ENCODE measurements at places on chromosomes 4 and X. TPM values are rescaled to one million over a fixed set of nuclear protein-coding genes. Genes with fewer than 3 reads are reported as not detected.

DNA sequence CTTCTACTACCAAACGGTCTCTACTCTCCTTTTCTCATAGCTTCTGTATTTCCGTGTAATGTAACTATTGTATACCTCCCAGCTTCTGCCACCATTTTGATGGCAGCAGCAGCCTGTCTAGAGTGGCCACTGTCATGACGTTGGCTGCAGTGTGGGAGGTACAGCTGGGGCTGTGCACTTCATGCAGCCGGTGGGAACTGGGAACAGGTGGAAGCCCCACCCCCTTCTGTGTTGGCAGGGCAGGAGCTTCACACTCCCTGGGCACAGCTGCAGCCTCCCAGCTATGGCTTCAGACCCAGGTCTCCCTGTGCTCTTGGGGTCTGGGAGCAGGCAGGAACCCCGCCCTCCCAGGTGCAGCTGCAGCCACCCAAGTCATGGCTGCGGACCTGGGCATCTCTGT is 49.8 kb upstream of the SEC24B start:
- no peak for DNase-seq
- no peak overlapping the region for H3K27ac ChIP-seq
- H3K4me3 ChIP-seq, result no peak overlapping the region
- no peaks in the 10 kb centered on the region for H3K4me1 ChIP-seq
- H3K36me3 ChIP-seq, result no peaks in the 10 kb centered on the region

GRCh38 chrX:7891928-7892327 is 35.3 kb downstream of the PNPLA4 start:
- no peak overlapping the region for H3K27ac ChIP-seq
- no peak overlapping the region for H3K4me3 ChIP-seq
- no peaks in the 10 kb centered on the region for H3K36me3 ChIP-seq

DNA sequence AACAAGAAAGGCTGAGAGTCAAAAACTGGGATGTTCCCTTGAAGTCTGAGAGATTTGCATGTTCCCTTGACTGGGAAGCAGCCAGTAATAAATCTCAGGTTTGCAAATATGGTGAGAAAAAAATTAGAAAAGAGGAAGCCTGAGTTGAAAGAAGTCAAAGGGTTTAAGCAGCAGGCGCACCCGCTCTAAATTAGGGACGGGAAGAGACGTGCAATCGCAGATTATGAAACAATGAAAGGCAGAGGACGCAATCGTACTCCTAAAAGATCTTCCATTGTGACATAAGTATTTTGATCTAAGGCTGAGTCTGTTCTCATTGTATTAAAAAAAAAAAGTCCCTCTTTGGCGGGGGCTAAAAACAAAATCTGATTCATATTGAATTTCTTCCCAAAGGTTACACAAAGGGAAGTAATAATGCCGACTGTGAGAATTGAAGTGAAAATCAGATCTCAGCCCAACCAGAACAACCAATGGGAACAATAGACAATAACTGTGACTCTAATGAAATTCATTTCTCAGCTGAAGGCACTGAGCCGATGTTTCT is 28.2 kb downstream of the SAT1 start:
- DNase-seq, result no peak
- H3K4me3 ChIP-seq, result no peak overlapping the region
- peaks cover 6% of the 10 kb centered on the region for H3K27me3 ChIP-seq
- no peaks in the 10 kb centered on the region for H3K4me1 ChIP-seq

GRCh38 chr4:39638354-39639239 is at the start of gene SMIM14:
Gene SMIM14, minus strand, starts transcription at chr4:39638865. Its CDS starts 33,720 bp downstream, at chr4:39605145.
- no peaks in the 10 kb centered on the region for H3K36me3 ChIP-seq
- peak within 1 kb of the TSS; percentile 76 for H3K27ac ChIP-seq
- peak within 1 kb of the TSS; percentile 84 for H3K4me3 ChIP-seq
- DNase-seq, result peak; percentile 90

DNA sequence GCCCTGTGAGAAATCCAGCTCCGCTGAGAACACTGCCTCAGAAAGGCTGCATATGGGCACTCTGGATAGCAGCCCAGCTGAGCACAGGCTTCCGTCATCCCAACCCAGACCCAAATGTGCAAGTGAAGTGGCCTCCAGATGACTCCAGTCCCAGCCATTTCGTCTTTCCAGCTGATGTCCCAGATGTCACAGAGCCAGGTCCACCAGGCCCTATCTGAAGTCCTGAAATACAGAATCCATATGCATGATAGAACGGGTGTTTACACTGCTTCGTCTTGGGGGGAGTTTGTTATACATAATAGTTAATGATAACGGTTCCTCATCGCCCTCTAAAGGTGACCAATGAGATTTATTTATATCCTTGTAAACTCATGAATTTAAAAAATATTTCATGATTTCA is 72.6 kb upstream of the TRIM2 start:
- peaks cover 18% of the 10 kb centered on the region for H3K4me1 ChIP-seq
- no peak overlapping the region for H3K27ac ChIP-seq
- H3K36me3 ChIP-seq, result no peaks in the 10 kb centered on the region
- no peak overlapping the region for H3K4me3 ChIP-seq

DNA sequence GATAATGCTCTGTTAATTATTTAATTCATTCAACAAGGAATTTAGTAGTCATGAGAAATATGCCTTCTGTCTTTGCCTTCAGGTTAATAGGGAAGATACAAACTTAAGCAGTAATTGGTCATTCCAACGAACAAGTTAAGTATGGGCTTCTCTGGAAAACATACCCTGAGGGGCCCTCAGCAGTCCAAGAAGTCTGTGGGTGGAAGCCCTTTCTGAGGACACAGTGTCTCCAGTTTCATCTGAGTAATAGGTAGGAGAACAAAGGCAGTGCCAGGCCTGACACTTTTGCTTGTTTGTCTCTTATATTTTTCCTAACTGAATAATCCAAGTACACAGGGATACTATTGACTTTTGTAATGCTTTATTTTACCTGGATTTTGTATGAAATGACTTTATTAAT is 262.5 kb downstream of the FBXW7 start:
- H3K4me1 ChIP-seq, result no peaks in the 10 kb centered on the region
- H3K27me3 ChIP-seq, result no peaks in the 10 kb centered on the region
- no peak overlapping the region for H3K4me3 ChIP-seq
- H3K36me3 ChIP-seq, result no peaks in the 10 kb centered on the region
- no peak overlapping the region for H3K27ac ChIP-seq
- no peak for DNase-seq

DNA sequence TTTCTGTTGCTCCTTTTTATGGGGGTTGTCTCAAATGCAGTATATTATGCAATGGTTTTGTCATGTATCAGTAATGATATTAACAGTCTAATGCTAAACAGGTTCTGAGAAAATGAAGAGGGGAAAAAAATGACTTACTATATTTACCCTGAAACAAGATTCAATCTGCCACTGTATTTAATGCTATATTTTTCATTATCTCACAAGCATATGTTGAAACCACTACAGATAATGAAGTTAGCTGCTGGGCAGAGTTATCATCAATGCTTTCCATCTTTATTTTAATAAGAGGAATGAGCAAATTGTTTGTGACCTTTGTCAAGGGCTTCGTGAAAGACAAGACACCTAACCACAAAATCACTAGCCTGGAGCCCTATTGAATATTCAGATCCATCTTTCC is 32.6 kb upstream of the NAA11 start:
- H3K36me3 ChIP-seq, result no peaks in the 10 kb centered on the region
- DNase-seq, result no peak
- no peak overlapping the region for H3K4me3 ChIP-seq
- H3K27ac ChIP-seq, result no peak overlapping the region
- H3K4me1 ChIP-seq, result no peaks in the 10 kb centered on the region
- H3K27me3 ChIP-seq, result no peaks in the 10 kb centered on the region

Gene MND1
- total RNA-seq, result 20.8 TPM

Gene KCTD8
- total RNA-seq, result not detected

Gene MAGEB2
- total RNA-seq, result not detected
